ENCODE measurements at places on chromosomes 2 and 18. TPM values are rescaled to one million over a fixed set of nuclear protein-coding genes. Genes with fewer than 3 reads are reported as not detected.

DNA sequence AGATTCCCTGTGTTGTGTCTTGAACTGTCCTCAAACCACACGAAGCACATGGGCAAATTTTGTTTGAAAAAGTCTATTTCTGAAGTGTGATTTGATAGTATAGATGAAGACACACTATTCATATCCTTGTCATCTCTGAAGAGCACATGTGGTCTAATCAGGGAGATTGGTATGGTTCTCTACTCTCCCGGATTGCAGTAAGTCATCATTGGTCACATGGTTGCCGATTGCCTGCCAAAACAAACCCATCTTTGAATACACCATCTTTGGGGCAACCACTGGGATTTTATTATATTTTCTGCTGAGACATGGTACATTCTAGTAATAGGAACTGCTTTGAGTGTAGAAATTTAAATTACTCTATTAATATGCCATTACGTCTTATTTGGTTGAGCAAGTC, 186.9 kb downstream of the MYO1B start:
- H3K27ac ChIP-seq = no peak overlapping the region
- peaks cover 2% of the 10 kb centered on the region for H3K27me3 ChIP-seq
- H3K4me1 ChIP-seq = no peaks in the 10 kb centered on the region
- DNase-seq = no peak

The CAMKMT gene
- total RNA-seq = 27.6 TPM

The SCYGR7 gene
- not detected for total RNA-seq

The IL37 gene
- not detected for total RNA-seq
